ENCODE measurements at places on chromosomes 5 and 9. TPM values are rescaled to one million over a fixed set of nuclear protein-coding genes. Genes with fewer than 3 reads are reported as not detected.

- no peak overlapping the region for H3K27ac ChIP-seq
- H3K4me3 ChIP-seq, result no peak overlapping the region
- DNase-seq, result no peak
- no peaks in the 10 kb centered on the region for H3K27me3 ChIP-seq
- H3K36me3 ChIP-seq, result no peaks in the 10 kb centered on the region
These were observed 93.9 kb downstream of the SNX18 start for GRCh38 chr5:54611290-54611951.

- no peaks in the 10 kb centered on the region for H3K4me1 ChIP-seq
- H3K36me3 ChIP-seq, result peaks cover 23% of the 10 kb centered on the region
- no peak overlapping the region for H3K4me3 ChIP-seq
- no peak overlapping the region for H3K27ac ChIP-seq
- no peaks in the 10 kb centered on the region for H3K27me3 ChIP-seq
These were observed 84.6 kb downstream of the IARS1 start for GRCh38 chr9:92208693-92209524.

DNA sequence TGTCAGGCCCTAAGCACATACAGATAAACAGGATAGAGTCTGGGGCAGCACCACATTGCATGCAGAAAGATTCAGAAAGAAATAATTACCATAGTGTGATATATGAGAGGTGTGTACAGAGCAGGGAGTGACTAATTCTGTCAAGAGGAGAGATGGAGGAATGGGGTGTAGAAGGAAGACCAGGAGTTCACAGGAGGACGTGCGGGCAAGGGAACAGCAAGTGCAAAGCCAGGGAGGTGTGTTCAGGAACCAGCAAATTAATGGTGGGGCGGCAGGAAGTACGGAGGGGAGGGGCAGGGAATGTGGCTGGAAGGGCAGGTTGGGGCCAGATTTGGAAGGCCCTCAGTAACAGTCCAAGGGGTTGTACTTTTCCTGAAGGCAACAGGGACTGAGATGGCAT lies 17.4 kb downstream of the EGR1 start:
- H3K4me1 ChIP-seq, result no peaks in the 10 kb centered on the region
- H3K4me3 ChIP-seq, result no peak overlapping the region
- H3K27ac ChIP-seq, result no peak overlapping the region

Gene GHR
- 1.8 TPM for total RNA-seq

Gene HARS2
- total RNA-seq, result 23.4 TPM
